Right ventricle myocardium inferior (tissue), 1 donor: ENCODE measurements at places on chromosomes 4 and X. TPM values are rescaled to one million over a fixed set of nuclear protein-coding genes. Genes with fewer than 3 reads are reported as not detected.

DNA sequence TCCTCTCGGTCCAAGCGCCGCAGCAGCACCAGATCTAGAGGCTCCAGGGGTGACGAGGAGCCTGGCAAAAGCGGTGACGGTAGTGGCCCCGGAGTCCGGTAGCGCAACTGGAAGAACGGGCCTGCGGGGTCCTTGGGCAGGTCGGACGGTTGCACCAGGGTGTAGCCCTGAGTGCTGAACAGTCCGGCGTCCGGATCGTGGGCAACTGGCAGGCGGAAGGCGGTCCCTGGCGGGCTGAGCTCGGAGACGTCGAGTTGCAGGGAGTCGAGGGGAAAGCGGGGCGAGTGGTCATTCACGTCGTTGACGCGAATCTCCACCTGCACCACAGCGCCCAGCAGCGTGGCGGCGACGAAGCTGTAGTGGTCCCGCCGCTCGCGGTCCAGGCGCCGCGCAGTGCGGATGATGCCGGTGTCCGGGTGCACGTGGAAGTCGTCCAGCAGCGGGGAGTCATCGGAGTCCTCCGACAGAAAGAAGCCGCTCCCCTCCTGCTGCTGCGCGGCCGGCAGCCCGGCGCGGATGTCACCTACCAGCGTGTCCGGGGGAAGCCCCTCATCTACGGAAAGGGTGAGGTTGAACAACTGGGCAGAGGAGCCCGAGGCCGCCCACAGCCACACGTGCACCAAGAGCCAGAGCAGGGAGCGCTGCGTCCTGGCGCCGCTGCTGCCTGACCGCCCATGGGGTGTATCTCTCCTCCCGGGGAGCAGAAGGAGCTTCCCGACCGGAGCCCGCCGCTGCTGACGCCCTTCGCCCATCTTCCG, 837 bp downstream of the DCHS2 start:
- DNase-seq = no peak

- DNase-seq = no peak
These were observed 500.2 kb downstream of the IDS start for GRCh38 chrX:149004936-149005335.

DNA sequence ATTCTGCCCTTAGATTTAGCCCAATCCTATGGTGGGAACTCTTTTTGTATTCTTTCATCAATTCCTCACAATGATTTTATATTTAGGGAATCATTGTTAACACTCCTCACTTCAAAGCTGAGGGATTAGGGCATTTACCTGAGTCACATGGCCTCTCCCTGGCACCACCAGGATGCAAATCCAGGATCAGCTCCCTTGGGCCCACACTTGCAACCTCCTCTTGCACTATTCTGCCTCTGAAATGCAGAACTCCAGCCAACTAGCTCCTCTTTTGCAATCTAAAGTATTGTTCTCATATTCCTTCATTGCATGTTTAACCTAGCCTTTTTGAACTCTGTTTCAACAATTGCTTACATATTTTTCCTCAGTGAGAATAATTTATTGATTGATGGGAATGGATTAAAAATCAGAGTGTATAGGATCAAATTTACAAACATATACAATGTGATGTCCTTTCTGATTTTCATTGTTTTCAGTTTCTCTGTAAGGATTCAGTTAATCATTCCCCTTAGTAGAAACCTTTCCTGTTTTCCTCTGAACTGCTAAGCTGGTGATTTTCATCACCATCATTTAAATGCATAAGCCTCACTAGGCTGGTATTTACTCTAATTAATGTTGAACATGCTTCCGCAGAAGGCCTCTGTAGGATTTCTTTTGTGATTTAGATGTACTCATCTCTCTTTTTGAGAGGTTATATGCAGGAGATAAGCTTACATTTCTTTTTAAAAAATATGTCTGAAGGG, 3.3 kb upstream of the RELL1 start:
- no peak for DNase-seq

- DNase-seq = no peak
These were observed 88.9 kb upstream of the FAT1 start for GRCh38 chr4:186812592-186812991.

GRCh38 chr4:166324321-166324720, 451.3 kb downstream of the TLL1 start:
- no peak for DNase-seq

SORCS2 gene
- total RNA-seq = 1.1 TPM
